OCI-LY7 (cell line): ENCODE measurements at places on chromosomes 12 and 14.

DNA sequence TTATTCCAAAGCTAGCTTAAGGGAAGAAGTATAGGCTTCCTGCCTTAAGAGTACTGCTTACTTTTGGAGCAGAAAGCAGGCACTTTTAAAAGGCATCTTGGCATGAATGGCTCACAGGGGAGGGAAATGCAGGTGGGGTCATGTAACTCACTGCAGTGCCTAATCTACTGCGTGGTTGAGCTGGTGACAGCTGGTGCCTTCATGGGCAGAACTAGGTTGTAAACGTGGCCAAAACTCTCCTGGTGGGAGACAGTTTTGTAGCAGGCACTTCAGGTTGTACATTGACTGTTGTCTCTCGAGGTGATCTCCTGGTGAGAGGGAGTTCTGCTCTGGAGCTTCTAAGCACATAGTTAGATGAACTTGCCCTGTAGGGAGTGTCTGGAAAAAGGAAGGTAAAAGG, 962.5 kb downstream of the DIO2 start:
- no peak for DNase-seq

- DNase-seq: no peak
Observed at GRCh38 chr12:55631733-55632132, 5.0 kb upstream of the OR10P1 start.

DNA sequence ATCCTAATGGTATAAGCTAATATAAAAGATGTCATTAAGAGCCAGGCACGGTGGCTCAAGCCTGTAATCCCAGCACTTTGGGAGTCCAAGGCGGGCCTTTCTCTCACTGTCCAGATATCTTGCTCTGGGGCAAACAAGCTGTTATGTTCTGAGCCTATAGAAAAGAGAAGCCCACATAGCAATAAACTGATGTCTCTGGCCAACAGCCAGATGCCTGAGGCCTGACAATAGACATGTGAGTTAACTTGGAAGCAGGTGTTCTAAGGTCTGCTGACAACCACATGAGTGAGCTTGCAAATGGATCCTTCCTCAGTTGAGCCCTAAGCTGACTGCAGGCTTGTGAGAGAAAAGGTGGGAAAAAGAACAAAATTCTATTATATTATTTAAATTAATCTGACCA, 25.0 kb downstream of the YAF2 start:
- peak; percentile 13 for DNase-seq

DNA sequence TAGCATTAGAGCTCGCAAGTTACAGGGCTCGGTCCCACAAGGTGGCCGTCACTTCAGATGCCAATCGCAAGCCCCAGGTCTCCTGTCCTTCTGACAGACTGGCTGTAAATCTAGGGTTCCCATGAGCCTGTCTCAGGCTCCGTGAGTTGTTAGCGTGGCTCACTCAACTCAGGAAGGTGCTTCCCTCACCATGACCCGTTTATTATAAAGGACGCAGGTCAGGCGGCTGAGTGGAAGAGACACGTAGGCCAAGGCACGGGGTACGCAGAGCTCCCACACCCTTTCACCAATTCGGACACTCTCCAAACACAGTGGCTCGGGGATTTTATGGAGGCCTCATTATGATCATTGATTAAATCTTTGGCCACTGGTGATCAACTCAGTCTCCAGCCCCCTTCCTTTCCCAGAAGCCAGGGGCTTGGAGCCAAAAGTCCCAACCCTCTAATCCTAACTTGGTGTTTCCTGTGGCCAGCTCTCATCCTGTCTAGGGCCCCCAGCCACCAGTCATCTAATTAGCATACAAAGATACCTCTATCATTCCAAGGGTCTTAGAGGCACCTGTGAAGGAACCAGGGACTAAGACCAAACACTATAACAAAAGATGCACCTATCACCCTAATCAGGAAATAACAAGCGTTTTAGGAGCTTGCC, 25.8 kb upstream of the LRTM2 start:
- DNase-seq: no peak

GRCh38 chr12:113184098-113184899, 979 bp downstream of the DDX54 start:
- no peak for DNase-seq

GRCh38 chr12:5455045-5455444, 23.1 kb downstream of the NTF3 start:
- DNase-seq: no peak

- no peak for DNase-seq
Observed at GRCh38 chr14:95078867-95079266, 78.5 kb downstream of the DICER1 start.

- DNase-seq: no peak
Observed at GRCh38 chr12:24222968-24223367, 273.5 kb upstream of the SOX5 start.

DNA sequence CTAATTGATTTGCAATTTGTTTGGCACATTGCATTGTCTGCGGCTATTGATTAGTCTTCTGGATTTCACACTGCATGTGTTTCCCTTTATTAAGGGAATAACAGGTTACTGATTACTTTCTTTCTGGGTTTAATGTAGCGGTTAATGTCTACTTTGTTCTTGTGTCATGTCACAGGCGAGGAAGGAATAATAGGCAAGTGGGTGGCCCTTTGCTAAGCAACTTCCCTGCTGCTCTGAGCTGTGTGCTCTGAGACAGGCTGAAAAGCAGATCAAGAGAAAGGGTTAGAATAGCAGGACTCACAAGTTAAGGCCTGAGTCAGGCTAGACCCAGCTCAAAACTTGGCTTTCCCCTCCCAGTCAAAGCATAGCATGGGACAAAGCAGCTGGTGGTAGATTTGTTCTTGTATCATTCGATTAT, 77.2 kb downstream of the NKX2-1 start:
- no peak for DNase-seq

GRCh38 chr12:48764521-48764920, 24.4 kb downstream of the ADCY6 start:
- no peak for DNase-seq

GRCh38 chr12:87430444-87430843, 598.8 kb downstream of the C12orf50 start:
- DNase-seq: no peak

GRCh38 chr14:55120571-55121495, 8.2 kb upstream of the LGALS3 start:
- DNase-seq: no peak

DNA sequence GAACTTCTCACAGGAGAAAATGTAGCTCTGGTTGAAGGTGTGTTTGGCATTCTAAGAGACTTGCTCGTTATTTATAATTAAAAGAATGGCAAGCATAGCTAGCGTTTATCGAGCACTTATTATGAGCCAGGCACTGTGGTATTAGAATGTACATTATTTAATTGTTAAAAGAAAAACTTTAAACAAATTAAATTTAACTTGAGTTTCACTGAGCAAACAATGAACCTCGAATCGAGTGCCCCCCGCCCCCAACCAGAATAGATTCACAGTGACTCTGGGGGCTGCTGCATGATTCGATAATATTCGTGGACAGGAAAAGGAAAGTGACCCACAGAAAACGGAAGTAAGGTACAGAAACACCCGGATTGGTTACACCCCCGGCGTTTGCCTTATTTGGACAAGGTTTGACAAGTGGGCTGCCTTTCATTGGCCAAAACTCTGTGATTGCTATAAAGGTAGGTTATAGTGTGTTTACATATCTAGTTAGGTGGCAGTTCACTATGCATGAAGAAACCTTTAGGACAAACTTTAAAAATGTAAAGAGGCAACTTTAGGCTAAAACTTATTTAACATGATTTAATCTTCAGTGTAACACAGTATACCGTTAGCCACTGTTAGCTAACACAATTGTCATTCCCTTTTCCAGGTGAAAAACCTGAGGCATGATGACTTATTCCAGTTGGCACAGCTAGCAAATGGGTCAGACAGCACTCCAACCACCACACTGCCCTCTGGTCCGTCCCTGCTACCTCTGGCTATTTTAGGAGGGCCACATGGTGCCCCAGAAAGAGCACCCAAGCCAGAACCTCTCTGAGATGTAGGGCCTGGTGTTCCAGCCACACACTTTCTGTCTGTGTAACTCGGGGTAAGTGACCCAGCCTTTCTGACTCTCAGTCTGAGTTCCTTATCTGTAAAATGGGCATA, 7.1 kb downstream of the SCNN1A start:
- DNase-seq: peak; percentile 65

GRCh38 chr12:59734371-59734770, 138.5 kb downstream of the SLC16A7 start:
- no peak for DNase-seq

GRCh38 chr12:92186038-92186470, 40.4 kb upstream of the BTG1 start:
- DNase-seq: no peak

GRCh38 chr12:30975581-30975980, 49.0 kb downstream of the TSPAN11 start:
- no peak for DNase-seq

DNA sequence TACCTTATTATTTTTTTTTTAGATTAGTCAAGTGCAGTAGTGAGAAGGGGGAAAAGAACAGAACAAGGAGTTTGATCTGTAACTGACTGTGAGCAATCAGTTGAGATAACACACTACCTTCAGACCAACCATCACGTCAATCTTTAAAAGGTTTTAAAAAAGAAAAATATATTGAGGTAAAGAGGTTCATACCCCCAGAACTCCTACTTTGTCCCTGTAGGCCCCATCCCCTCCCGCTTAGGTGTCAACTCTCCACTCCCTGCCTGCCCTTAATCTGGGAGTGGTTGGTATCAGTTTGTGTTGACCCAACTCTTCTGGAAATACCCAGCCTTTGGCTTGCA, 16.2 kb downstream of the MMP14 start:
- no peak for DNase-seq

DNA sequence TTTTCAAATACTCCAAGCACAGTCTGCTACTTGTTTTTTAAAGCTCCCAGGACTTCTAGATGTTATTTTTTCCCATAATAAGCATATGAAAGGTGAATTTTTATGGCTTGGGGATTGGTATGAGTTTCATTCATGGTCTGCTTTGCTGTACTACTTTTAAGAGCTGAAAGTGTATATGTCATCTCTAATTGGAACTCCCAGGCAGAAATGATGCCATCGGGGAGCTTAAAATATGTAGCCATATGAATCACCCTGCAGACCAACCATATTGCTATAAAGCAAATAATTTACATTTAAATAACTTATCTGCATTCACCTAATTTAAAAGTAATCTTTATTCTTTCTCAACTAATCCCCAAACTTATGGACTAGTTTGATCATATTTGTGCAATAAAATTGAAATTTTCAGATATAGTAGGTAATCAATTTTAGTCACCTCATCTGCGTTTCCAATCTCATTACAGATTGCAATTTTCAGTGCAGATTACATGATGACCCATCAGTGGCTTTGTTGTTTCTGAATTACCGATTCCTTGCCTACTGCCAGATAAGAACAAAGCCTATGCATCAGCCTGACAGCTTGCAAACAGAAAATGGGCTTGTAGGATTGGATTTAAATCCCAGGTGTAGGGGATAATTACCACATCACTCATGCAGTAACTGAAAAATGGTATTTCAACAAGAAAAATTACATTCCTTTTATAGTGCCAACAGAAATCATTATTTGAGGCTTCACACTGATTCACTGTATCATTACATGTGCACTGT, 689.4 kb downstream of the NOVA1 start:
- DNase-seq: no peak

GRCh38 chr12:111268738-111269572, 99.9 kb downstream of the PHETA1 start:
- DNase-seq: peak; percentile 21

DNA sequence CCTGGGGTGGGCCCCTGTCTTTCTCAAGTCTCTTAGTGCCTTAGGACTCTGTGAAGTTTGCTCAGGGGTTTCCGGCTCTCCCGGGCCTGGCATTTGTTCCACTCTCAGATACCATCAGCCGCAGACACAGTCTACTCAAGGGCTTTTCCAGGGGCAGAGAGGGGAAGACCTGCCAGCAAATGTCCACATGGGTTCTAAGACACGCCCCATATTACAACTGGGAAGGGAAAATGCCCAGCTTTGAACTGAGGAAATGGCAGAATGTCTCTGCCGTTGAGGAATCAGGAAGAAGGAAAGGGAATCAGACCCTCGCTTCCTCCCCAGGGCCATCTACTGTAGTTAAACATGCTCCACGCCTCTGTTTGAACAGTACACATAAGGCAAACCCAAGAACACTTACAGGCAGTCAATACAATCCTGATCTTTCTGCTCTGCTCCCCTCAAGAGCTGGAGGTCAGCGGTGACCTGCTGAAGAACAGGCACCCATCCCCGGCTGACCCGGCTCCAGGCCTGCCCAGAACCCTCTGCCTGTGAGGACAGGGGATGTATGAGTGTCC, 7.9 kb downstream of the CCDC85C start:
- no peak for DNase-seq

- DNase-seq: no peak
Observed at GRCh38 chr14:99809859-99810558, 16.8 kb downstream of the EML1 start.

DNA sequence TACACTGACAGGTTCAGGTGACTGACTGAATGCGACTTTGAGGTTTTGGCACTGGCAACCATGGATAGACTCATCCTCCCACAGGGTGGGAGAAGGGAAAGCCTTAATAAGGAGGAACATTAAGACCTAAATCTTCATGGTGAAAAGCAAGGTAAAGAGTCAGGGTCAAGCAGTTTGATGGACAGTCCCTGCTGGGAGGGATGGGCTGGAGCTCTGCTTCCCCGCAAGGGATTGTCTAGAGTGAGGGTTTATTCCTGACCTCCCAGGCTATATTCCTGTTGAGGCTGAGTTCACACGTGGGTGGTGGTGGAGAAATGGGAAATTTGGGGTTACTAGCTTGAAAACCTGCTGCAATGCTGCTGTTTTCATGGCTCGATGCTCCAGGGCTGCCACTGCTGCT, 9.4 kb upstream of the STAC3 start:
- no peak for DNase-seq

DNA sequence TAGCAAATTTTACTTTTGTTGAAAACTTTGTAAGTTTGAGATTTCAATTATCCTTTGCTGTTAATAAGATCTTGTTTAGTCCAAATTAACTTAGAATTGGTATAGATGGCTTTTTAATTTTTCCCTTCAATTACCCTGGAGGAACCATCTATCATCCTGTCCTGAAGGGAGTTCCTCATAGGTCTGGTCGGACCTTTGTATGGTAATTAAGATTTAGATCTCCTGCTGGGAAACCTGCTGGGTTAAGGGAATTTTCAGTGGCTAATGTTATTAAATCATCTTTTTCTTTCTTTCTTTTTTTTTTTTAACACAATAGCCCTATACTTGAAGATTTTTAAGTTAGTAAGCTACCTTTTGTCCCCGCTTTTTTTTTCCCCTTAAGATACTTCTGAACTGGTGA, 63.0 kb upstream of the PRMT8 start:
- DNase-seq: no peak

DNA sequence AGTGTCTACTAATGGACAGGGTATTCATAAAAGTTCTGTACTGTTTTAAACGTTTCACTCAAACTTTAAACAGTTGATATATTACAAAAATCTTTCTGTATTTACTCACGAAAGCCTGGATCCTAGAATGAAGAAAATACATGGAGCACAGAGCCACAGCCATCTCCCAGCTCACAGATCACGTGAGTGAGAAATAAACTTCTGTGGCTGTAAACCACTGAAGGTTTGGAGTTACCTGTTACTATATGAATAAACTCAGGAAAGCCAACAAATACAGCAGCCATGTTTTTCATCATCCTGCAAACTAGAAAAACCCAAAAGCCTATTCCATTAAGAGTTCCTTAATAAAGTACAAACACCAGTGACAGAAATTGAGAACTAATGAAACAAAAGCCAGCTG, 867 bp upstream of the TDG start:
- no peak for DNase-seq

- DNase-seq: no peak
Observed at GRCh38 chr12:27343255-27344000, 10.8 kb downstream of the BMAL2 start.
